Activated CD4-positive, alpha-beta T cell treated with anti-CD3 and anti-CD28 coated beads, Interleukin-2, amount 50 U/mL, for 24 hours (primary cell): ENCODE measurements at places on chromosomes 11 and 22.

DNA sequence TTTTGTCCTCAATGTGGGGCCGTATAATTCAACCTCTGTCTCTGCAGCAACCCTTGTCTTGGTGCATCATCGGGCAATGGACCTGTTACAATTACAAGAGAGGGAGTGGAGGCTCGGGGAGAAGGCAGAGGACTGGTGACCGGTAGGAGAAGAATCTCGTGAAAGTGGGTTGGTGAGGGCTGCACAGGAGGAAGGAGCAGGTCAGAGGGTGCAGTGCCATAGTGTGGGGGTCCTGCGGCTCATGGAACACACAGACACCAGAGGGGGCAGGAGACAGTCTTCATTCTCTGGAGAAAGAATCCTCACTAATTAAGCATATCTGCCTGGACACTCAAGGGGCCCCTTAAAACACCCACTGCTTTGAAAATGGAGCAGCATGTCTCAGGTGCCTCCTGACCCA lies 174.7 kb upstream of the B3GAT1 start:
- no peak for DNase-seq

DNA sequence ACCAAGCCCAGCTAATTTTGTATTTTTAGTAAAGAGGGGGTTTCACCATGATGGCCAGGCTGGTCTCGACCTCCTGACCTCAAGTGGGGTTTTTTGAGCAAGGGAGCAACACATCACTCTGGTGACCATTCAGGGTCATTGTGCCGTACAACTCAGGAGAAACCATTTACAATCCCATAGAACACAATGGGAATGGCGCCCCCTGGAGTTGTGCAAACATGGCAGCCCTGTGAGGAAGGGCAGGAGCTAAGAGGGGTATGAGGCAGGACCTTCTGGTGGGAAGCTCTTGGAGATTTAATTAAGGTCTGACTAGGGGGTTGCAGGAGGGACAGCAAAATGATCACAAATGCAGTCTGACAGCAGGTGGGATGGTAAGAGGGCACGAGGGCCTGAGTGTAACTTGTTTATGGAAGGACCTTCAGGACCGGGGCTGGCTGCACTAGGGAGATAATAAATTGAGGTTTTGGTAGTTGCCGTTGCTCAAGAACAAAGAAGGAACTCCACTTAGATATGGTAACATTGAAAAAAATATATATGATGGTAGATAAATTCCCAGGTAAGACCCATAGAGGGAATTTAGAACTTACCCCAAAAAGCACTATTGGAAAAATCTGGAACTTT lies 9.1 kb upstream of the CSF2RB start:
- no peak for DNase-seq

DNA sequence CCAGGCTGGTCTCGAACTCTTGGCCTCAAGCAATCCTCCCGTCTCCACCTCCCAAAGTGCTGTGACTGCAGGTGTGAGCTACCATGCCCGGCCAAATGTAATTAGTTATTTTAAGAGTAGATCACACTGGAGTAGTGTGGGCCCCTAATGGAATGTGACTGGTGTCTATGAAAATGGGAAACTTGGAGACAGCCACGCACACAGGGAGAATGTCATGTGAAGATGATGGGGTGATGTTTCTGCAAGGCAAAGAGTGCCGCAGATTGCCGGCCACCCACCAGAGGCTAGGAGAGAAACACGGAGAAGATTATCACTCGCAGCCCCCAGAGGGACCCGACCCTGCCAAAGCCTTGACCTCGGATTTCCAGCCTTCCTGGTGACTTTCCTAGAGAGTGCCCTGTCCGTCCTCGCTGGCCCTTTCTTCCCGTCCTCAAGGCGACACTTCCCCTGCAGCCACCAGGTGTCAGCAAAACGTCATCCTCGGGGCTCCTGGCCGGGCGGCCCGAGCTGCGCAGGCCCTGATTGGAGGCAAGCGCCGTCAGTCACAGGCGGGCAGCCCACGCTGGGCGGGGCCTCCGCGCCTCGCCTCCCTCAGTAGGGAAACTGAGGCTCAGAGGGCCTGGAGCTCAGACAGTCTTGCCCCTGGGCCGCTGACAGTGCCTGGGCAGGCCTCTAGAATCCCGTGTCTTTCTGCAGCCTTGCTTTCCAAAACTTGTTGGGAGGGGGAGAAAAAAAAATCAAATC lies 16.3 kb downstream of the CRYBB2 start:
- DNase-seq, result peak; percentile 54

DNA sequence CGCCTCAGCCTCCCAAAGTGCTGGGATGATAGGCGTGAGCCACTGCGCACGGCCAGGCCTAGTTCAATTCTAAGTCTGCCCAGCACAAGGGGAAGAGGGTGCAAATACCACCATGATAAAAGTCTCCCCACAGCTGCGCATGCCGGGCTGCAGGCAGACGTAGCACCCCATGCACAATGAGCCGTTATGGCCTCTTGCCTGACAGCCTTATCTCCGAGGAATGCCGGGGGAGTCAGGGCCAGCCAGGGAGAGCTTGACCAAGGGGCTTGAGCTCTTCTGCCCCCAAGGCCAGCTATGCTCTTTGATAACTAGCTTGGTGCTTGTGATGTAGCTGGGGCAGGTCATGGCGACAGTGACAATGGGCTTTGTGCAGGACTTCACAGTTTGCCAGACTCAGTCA lies 13.7 kb upstream of the SCUBE1 start:
- DNase-seq, result no peak

DNA sequence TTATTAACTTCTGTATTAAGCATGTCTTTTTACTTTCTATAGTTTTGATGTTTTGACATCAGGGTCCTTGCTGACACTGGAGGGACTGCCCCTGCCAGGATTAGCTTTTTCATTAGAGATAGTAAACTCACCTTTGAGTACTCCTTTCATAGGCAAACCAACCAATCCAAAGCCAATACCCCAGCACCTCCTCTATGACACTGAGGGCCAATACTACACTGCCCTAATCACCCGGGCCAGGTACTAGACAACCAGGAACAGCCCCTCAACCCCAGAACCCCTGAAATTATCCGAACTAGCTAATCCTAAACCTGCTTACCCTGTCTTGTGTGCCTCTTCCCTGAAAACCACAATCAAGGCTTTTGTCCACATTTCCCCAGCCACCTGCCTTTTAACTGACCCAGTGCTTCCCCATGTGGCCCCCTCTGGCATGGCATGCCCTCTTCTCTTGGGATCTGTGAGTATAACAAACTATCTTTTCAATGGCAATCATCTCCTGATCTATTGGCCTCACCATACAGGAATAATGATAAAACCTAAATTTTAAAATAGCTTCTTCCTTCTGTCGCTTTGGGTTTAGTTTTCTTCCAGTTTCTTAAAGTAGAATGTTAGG lies 31.2 kb downstream of the RAB6A start:
- DNase-seq, result no peak

GRCh38 chr11:65445101-65445603 lies 22.6 kb downstream of the NEAT1 start:
- DNase-seq, result no peak

DNA sequence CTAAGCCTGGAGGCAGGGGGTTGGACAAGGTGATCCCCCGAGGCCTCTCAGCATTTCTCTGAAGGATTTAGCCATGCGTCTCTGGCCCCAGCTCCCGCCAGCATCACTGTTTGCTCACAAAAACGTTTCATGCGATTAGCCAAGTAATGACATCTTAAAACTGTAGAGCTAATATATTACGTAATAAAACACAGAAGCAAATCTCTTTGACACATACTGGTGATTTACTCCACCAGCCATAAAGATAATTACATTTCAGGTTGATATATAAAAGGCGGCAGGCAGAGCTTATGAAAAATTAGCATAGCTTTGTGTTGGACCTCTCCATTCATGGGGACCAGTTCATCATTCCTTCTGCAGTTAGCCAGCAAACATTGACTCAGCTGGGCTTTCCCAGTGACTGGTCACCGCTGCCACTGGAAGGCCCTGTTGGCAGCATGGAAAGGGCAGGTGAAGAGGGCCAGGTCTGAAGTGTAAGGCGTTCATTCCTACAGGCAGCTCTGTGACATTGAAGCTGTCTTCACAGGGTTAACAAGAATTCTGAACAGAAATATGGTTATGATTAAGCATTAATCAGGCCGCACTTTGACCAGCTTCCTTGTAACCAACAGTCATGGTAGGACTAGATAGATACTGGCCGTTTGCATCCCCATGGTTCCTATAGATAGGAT lies 150.3 kb downstream of the NECTIN1 start:
- no peak for DNase-seq

DNA sequence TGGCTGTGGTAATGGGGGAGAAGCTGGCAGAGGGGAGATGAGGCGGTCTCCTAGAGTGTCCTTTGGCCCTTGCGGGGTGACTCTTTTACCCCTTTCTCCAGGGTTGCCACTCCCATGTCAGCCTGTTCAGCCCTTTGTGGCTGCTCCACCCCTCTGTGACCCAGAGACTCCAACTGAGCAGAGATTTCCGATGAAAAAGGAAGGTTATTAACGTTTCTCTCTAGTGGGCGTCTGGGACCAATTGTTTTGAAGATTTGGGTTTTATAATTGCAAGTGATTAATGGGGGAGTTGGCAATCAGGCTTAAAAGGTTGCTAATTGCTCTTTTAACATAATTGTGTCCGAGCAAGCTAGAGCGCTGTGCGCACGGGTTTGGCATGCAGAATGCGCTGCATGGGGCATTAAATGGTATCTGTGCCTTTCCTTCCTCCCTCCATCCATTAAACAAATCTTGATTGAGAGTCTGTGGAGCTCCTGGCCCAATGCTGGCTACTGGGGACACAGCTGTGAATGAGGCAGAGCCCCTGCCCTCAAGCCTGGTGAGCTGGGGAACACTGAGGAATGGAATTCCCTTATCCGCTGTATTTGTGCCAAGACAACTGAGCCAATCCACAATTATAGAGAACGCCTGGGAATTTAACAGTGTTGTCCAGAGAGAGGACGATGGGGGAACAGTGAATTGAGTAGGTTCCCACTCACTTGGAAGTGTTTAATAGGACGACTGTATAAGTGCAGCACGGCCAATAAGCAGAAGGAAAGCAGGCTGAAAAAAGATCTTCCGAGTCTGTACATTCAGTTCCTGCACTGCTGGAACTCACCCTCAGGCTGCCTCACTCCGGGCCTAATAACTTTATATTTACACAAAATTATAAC lies 295.9 kb downstream of the MIAT start:
- DNase-seq, result no peak

GRCh38 chr11:65424205-65425104 lies 1.9 kb downstream of the NEAT1 start:
- no peak for DNase-seq

GRCh38 chr22:24440270-24440717 lies 12.9 kb downstream of the ADORA2A start:
- DNase-seq, result no peak

DNA sequence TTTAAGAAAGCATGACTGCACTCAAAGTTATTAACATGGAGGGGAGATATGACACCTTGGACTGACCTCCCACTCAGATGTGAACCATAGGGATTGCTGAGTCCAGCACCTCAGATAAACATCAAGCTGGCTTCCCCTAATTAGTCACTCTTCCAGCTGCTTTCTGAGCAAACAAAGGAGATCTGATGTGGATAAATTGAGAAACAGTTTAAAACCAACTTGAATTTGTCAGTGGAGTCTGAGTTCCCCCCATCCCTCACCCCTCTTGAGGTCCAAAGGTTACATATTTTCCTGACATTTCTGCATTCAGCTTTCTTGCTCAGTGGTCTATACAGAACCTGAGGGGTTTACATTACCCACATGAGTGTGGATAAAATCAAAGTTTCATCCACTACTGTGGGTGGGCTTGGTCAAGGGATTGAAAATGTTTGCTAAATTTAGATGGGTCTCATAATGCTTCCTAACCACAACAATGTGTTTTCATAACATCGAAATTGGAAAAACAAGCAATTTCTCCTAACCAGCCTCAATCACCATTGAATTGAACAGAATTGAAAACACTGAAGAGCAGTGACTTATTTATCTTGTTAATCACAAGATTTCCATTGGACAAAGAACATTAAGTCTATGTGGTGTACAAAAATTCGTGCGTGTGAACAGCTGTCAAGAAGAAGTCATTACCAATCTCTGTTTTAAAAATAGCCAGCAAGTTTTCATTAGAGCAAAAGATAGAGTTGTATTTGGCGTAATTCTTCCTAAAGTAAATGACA lies 292.3 kb downstream of the METTL15 start:
- no peak for DNase-seq

DNA sequence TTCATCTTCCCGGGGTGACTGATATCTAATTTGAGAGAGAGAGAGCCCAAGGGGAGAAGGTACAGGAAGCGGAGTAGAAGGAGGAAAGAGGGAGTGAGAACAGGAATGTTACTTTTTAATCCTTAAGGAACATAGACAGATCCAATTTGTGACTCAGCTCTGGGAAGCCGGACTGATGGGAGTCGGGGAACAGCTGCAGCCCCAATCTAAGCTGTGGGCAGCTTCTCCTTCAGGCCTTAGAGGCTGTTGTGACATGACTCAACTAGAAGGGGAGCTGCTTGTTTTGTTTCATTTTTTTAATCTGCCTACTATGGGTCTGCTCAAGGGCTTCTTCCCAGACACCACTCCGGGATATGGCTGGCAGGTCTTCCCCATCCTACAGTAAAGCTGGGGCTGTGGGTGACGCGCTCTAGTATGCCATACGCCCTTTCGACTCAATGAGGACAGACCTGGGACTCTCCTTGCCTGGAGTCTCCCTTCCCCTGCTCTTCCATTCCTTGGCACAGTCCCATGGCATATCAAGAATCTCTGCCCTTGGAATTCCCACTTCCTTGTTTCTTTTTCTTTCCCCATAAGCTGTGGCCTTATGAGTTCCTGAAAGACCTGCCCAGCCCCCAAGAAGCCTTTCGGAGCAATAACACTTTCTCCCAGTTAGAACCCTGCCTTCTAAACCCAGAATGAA lies 103.3 kb upstream of the AKIP1 start:
- no peak for DNase-seq

DNA sequence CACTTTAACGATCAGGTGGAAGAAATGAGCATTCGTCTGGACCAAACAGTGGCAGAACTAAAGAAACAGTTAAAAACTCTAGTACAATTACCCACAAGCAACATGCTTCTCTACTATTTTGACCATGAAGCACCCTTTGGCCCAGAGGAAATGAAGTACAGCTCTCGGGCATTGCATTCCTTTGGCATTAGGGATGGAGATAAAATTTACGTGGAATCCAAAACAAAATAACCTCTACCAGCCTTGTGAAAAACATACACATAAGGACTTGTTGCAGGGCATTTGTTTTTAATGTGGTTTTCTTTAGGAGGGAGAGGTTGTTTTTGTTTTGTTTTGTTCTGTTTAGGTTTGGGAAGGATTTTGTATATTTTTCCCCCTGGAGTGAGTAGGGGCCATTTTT lies 14.2 kb upstream of the TECTA start:
- DNase-seq, result no peak

GRCh38 chr11:116836632-116836991 lies 810 bp downstream of the APOA1 start:
- no peak for DNase-seq

- no peak for DNase-seq
These were observed 123.8 kb upstream of the FGF3 start for GRCh38 chr11:69943066-69943465.

GRCh38 chr11:126029805-126030204 lies 32.9 kb downstream of the CDON start:
- DNase-seq, result no peak

- DNase-seq, result no peak
These were observed 131.6 kb downstream of the FBXO7 start for GRCh38 chr22:32606181-32606580.

- no peak for DNase-seq
These were observed 53.5 kb downstream of the KCNJ4 start for GRCh38 chr22:38401336-38402084.

- no peak for DNase-seq
These were observed 199.0 kb downstream of the GRIK4 start for GRCh38 chr11:120710354-120711131.
